ENCODE measurements at places on chromosomes 6 and 20.
A peak's percentile ranks its signal among the peaks of the same experiment; 100 is the strongest.

DNA sequence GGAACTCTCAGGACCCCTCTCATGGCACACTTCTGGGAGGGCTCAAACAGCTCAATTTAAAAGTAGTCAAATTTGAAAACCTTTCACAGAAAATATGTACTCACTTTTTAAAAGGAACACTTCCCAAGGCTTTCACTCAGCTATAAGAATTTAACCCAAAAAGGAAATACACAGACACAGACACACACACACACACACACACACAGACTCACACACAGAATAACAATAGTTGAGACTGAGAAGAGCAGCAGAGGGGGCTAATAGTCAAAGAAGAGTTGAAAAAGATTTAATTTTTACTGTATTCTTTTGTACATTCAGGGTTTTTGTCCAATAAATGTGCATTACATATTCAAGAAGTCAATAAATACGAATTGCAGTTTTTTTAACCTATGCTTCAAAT lies 211.4 kb downstream of the HACE1 start:
- no peak for DNase-seq

DNA sequence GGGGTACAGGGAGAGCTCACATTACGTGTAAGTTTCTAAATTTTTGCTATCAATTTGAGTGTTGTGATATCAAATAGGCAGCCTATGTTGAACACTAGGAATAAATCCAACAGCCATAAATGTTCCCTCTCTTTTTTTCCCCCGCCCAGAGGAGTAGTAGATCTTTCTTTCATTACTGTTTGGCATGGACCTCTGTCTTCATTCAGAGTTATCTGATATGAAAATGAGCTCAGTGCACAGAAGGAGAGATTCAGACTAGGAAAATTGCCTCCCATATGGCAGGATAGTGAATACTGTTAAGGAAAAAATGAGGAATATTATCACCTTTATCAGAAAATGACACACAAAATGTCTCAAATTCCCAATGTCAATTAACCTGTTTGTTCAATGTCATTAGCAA lies 110.0 kb upstream of the EYS start:
- no peak for DNase-seq

GRCh38 chr6:12147557-12148316 lies 135.6 kb downstream of the HIVEP1 start:
- no peak for DNase-seq

- DNase-seq = no peak
These were observed 9.6 kb downstream of the MRS2 start for GRCh38 chr6:24412294-24412693.

DNA sequence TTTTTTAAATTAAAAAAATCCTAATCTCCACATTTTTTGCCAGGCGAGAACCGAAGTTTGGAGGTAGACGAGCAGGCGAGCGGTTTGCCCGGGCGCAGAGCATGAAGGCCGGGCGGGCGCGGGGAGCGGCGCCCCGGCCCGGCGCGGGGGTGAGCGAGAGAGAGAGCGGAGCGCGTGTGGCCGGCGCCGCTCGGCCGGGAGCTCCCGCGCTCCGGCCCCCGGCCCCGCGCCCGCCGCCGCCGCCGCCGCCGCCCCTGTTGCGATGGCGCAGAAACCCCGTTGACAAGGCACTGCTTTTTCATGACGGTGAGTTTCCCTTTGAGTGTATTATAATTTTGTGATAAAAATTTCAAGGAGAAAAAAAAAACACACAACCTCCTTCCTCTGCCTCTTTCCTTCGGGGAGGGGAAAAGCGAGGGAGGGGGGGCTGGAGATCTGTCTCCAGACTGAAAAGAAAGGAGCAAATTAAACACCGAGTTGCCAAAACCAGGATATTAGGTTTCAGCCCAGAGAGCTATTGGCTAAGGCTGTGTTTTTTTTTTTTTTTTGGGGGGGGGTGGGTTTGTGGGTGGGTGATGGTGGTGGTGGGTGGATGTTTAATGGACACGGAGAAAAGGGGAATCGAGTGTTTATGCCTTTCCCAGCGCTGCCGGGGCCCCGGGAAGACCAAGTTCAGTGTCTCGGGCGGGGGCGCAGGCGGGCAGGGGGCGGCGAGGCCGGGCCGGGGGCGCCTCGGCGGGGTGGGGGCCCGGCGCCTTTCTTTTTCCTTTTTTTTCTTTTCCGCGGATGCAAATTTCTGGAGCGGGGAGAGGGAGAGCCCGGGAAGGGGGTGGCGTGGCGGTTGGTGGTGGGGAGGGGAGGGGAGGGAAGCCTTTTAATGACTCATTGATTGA lies at the start of gene BICRAL:
TSS of gene BICRAL (plus strand) at position 257 of the 893 bp plus-strand sequence. CDS start 39,971 bp downstream, outside the sequence.
- peak; percentile 82 for DNase-seq

DNA sequence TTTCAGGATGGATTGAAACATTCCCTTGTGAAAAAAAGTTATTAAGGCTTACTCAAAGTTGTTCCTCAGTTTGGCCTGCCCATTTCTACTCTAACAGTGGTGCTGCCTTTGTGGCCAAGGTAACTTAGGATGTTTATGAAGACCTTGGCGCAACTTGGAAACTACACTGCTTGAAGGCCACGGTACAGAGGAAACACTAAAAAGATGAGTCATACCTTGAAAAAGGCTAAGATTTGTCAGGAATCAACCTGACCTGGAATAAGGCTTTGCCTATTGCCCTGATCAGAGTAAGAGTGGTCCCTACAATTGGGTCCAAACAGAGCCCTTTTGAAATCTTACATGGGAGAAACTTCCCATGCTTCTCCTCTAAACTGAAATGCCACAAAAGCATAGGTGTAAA lies 119.9 kb upstream of the MOCS1 start:
- DNase-seq = no peak

DNA sequence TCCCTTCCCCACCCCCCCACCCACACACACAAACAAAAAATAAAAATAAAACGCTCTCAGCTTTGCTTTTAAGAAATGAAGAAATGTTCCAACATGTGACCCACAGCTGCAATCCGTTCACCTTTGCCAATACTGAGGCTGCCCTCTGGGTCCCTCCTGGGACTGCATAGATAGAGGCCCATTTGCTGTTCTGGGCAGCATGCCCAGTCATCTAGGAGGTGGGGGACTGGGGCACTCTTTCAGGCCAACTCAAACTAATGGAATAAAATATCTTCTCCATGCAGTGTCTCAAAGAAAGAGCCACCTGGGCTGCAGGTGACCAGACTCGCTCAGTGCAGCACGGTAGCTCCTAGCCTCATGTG lies 79.9 kb downstream of the SLC22A3 start:
- DNase-seq = peak; percentile 72

DNA sequence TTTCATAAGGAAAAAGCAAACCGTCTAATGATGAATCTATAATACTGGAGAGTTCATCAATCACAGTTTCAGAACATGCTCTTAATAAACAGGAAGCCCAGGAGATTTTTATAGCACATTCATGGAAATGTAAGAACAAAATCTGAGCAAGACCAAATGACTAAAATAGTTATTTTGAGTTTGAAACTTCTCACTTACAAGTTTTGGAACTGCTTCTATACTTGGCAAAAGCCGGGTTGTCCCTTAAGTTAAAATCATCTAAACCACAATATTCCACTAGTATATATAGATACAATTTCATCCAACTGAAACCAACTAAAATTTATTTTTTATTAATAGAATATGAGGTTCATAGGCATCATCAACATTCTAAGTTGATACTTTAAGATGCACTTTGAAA lies 268.2 kb downstream of the PHACTR1 start:
- DNase-seq = no peak

GRCh38 chr6:129844118-129844891 lies 16.8 kb downstream of the TMEM244 start:
- DNase-seq = no peak

DNA sequence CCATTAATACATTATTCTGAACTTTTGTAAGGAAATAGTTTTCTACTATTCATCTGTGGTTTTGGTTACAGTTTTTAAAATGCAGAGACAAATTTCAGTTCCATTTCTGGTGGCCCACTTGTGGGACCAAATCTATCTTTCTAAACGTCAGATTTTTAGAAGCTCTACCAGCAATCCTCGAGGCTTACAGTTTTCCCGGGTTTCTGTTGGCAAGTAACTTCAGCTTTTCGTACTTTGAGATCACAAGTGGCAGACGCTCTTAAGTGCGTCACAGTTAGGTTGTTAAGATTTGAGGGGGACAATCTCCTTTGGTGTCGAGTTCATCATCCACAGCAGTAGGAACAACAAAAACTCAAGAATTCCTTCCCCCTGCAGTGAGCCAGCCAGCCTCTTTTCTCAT lies 60.0 kb downstream of the JARID2 start:
- no peak for DNase-seq

- no peak for DNase-seq
These were observed 43.7 kb downstream of the FRK start for GRCh38 chr6:116016846-116017545.

DNA sequence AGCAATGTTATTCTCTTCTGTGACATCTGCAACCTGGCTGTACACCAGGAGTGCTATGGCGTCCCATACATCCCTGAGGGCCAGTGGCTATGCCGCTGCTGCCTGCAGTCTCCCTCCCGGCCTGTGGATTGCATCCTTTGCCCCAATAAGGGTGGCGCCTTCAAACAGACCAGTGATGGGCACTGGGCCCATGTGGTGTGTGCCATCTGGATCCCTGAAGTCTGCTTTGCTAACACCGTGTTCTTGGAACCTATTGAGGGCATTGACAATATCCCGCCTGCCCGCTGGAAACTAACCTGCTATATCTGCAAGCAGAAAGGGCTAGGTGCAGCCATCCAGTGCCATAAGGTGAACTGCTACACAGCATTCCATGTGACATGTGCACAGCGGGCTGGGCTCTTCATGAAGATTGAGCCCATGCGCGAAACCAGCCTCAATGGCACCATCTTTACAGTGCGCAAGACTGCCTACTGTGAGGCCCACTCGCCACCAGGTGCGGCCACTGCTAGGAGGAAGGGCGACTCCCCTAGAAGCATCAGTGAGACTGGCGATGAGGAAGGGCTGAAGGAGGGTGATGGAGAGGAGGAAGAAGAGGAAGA lies 4.6 kb downstream of the BRPF3 start:
- no peak for DNase-seq

DNA sequence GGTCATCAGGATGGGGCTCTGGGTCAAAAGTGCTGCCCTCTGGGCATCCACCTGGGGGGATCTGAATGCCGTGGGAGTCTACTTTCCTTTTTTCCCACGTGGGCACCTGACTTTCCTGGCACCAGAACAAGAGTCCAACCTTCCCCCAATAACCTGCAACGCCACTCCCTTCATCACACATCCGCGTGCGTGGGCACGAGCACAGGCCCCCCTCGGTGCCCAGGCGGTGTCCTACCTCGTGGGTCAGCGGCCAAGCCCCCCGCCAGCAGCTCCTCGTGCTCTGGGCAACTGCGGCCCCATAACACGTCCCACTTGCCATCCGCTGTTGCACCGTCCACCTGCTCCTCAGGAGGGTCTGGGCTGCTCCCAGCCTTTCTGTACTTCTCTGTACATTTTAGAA lies 87.0 kb downstream of the YTHDF1 start:
- DNase-seq = no peak

DNA sequence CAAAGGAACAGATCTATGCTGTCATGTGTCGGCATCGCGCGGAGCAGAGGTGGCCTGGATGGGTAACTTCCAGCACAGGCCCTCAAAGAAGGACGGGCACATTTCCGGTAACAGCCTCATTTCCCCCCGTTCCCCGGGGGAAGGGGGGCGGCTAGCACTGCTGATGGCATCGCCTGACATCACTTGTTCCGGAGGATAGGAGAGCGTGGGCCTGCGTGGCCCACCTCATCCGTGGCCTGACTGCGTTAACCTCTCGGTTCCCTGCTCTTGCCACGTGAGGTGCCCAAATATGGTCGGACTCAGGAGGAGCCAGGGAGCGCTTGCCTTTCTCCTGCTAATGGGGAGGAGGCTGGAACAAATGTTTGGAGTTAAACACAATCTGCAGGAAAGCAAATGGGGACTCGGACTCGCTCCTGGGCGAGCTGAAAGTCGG lies at the start of gene AKAP12:
TSS of gene AKAP12 (plus strand) at position 365 of the 433 bp plus-strand sequence. CDS start 596 bp downstream, outside the sequence.
- DNase-seq = peak; percentile 40

- no peak for DNase-seq
These were observed 161.1 kb downstream of the ERMARD start for GRCh38 chr6:169912266-169913095.

- no peak for DNase-seq
These were observed 41.7 kb downstream of the SYNE1 start for GRCh38 chr6:152595499-152595898.

DNA sequence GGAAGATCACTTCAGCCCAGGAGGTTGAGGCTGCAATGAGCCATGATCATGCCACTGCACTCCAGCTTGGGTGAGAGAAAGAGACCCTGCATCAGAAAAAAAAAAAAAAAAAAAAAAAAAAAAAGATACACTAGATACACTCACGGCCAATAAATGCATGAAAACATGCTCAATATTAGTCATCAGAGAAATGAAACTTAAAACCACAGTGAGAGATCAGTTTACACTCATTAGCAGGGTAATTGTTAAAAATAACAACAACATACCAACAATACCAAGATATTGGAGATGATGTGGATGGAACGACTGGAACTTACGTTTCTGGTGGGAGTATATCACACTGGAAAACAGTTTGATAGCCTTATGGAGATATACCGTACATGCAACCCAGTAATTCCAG lies 29.9 kb downstream of the HS3ST5 start:
- no peak for DNase-seq

DNA sequence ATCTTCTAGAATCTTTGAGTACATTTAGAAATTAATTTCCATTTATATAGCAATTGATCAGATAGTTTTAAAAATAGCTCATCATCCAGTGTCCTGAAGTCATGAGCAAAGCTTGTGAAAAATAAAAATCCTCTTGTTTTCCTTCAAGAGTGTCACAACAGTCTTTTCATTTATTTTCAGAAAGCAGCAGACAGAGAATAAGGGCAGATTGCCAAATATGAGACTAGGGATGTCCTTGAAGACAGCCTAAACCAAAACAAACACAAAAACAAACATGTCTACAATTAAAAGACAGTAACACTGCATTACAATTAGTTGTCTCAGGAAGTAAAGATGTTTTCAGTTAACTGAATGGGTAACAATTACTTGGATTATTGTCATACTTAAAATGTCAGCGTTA lies 682.8 kb downstream of the TFAP2A start:
- no peak for DNase-seq

DNA sequence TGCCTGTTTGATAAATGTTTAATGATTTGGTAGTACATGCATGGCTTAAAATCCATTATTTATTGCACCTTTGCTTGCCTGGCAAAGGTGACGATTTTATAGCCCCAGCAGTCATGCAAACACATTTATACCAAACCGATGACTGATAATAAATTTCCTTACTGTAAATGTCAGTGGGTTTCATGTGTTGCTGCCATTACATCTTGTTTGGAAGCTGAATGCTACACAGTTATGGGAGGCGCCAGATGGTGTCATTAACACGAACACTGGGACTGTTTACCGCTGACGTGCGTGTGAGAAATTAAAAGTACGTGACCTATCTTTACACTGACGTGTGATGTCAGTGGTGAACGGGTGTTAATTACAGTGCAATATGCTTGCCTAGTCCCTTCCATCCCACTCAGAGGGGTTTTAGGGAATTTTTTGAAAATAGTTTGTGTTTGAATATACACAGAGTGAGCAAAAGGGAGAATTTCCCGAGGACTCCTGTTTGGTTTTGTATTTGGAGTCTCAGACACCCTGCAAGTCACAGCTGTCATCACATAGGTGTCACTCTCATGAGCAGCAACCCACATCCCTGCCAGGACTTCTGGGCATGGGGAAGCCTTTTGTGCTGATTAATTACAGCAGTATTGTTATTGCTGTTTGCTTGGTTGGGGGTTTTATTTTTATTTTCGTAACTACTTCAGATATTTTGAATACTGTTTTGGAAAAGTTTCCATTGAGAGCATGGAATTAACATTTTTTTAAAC lies 151.8 kb upstream of the INSM1 start:
- no peak for DNase-seq

- no peak for DNase-seq
These were observed 587.2 kb downstream of the PRKN start for GRCh38 chr6:162140251-162140852.

GRCh38 chr6:7108964-7109836 lies 1.4 kb downstream of the RREB1 start:
- peak; percentile 55 for DNase-seq

Data from fibroblast of the conjunctiva (primary cell).